ENCODE measurements at places on chromosomes 16 and 17.

GRCh38 chr17:83024218-83024971, 55.0 kb upstream of the METRNL start:
- DNase-seq: no peak

GRCh38 chr17:50771991-50772785, 4.9 kb upstream of the ANKRD40CL start:
- DNase-seq: no peak

DNA sequence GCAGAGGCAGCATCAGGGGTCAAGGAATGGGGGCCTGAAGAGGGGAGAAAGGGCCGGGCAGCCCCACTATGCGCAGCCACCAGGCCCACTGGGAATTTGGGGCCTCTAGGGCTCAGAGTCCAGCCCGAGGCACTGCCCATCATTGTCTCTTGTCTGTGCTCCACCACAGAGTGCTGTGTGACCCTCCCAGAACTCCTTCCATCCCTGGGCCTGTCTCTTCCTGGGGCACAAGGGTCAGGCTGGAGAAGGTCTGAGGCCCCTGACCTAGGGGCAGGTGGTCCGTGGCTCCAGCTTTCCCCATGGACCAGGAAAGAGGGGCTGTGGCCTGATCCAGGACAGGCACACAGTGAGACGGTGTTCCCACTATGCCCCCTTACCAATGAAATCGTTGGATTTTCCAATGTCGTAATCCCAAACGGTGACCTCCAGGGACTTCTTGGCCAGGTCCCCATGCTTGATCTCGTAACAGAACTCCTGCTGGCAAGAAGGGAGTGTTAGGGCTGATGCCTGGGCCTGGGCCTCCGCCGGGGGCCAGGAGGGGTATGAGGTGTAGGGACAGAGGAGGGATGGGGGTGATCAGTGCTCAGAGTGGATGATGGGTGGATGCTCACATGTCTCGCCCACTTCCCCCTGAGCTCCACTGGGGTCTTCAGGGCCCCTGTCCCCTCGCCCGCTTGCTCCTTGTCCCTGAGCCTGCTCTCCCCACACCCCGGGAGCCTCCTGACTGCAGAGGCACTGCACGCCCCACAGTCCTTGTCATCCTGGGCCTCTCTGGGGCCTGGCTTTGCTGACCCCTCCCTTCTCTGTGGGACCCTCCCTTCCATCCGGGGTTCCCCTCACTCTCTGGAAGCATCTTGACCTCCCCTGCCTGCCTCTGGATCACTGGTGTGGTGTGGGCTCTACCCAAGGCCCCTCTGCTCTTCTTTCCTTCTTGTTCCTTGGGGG, 10.7 kb downstream of the SCGB1C2 start:
- DNase-seq: no peak

- no peak for DNase-seq
These were observed 80.2 kb downstream of the RPTOR start for GRCh38 chr17:80624864-80625263.

- DNase-seq: no peak
These were observed 11.3 kb upstream of the TRAP1 start for GRCh38 chr16:3728424-3729160.

DNA sequence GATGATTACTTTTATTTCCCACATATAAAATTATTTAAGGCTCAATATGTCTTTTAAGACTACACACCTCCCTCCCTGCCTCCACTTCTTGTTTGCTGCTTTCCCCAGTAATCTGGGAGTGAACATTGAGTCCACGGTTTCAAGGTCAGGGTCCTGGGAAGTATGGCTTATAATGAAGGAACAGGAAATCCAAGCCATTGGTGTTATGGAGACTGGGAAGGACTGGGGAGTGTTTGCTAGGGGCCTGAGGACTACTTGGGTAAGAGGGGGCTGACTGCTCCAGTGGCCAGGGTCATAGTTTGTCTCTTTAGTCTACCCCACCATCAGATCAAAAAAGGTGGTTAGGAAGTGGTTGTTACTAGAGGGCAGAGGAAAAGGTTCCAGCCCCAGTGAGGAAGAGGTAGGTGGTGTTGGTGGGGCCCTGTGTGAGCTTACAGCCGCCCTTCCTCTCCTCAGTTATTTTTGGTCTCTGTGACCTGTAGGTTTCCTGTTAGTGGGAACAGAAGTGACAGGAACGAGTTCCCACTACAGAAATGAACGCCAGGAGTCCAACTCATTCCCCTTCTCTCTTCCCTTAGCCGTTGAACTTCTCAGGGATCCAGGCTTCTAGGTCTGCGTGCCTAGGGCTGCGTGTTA, 742 bp upstream of the SLC16A13 start:
- no peak for DNase-seq

DNA sequence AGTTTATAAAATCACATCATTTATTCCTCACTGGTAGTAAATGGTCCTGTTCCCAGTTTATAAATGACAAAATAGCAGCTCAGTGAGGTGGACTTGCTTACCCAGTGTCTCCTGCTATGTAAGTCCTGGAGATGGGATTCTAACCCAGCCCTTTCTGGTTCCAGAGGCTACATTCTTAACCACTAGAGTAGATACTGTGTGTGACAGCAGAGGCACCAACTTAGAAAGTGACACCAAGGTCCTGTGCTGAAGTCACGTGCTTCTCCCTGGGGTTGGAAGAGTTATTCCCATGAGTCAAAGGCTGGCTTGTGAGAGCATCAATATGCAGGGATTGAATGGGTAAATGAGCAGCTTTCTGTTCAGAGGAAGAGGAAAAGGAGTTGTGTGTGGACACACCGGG, 167.3 kb upstream of the IRX3 start:
- DNase-seq: peak; percentile 30

DNA sequence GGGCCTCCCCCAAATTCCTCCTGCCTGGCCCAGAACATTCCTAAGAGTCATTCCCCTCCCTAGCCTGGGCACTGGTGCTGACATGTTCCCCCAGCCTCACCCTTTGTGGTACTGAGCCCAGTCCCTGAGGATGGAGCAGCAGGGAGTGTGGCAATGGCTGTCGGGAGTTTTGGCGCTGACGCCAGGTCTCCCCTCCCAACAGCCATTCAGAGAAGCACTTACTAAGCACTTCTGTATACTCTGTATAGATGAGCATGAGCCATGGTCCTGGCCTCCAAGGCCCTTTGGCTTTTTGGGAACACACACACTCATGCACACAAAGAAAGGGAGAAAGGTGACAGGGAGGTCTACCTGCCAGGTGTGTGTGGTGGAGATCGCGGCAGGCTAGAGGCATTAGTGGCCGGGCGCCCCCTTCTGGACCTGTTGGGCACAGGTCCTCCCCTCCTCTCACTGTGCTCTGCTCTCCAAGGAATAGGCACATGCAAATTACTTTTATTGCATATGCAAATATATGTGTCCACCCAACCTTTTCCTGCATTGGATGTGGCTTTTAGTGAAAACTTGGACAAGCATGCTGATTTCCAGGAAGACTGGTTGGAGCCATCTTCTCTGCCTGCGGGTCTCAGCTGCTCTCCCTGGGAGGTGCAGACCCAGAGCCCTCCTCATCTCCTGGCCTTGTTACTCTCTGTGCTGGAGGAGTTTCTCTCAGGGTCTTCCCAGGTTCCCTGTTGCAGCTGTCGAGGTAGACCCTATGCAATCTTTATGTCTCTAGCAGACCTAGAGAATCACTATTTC, 17.4 kb upstream of the C17orf107 start:
- DNase-seq: peak; percentile 17

- no peak for DNase-seq
These were observed 49.2 kb downstream of the IRF8 start for GRCh38 chr16:85948138-85948509.

GRCh38 chr17:40317345-40317873, 8.4 kb downstream of the RARA start:
- DNase-seq: peak; percentile 78

- no peak for DNase-seq
These were observed 26.9 kb upstream of the SUPT4H1 start for GRCh38 chr17:58378733-58379510.

DNA sequence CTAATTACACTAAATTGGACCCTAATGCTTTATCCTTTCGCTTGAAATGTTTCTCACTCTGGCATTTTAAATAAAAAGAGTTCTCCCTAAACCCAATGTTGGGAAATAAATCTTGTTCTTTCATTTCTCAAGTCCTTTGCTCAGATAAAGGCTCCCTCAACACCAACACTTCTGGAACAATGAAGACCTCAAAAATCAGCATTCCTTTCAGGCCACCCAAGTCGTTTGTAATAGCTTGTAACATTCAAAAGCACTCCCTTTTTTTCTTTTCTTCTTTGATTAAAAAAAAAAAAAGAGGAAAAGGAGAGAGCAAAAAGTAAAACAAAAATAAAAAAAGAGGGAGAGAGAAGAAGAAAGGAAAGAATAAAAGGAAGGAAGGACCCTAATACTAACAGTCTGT, 23.3 kb upstream of the FOXJ1 start:
- DNase-seq: peak; percentile 13

DNA sequence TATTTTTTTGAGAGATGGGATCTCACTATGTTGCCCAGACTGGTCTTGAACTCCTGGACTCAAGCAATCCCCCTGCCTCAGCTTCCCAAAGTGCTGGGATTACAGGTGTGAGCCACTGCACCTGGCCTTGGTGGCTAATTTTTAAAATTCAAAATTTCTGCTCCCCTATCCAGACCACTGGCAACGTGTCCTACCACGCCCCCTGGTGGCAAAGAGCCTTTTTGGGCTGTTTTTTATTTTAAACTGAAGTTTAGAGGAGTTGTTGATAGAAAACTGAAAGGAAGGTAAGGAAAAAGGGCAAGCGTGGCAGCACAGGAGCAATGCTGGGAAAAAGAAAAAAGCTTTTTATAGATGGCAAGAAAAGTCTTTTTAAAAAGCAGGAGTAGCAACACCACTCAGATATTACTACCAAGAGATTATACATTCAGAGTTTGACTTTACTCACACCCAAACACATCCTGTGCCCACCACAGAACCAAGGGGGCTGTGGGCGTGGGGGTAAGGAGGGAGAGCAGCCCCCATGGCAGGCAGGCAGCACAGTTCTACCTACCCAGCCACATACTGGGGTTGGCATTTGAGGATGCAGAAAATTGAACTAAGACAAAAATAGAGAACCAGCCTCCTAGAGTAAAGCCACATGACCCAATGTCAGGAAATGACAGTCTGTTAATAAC, 4.2 kb upstream of the MXRA7 start:
- DNase-seq: peak; percentile 62

GRCh38 chr17:76691379-76692191, 19.2 kb downstream of the MXRA7 start:
- DNase-seq: no peak

- DNase-seq: no peak
These were observed 164.0 kb downstream of the LAT start for GRCh38 chr16:29148867-29149272.

- peak; percentile 65 for DNase-seq
These were observed 42.6 kb upstream of the SKAP1 start for GRCh38 chr17:48472411-48473281.

DNA sequence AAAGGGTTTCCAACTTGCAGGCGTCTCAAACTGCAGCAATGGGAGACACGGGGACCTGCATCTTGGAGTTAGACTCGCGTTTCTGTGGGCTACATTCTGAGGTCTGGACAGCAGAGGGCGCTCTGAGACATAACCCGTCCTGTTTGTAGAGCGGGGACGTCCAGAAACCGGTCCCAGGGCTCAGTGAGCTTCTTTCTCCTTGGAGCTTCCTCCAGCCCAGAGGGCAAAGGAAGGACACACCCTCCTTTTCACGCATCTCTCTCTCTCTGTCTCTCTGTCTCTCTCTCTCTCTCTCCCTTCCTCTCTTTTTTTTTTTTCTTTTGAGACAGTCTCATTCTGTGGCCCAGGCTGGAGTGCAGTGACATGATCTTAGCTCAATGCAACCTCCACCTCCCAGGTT, 19.8 kb downstream of the COX4I1 start:
- peak; percentile 75 for DNase-seq
